ENCODE measurements at places on chromosomes 3 and 15.
A peak's percentile ranks its signal among the peaks of the same experiment; 100 is the strongest.

GRCh38 chr3:15797642-15798303 lies at the start of gene ANKRD28:
ANKRD28 (minus strand) TSS chr3:15797979; CDS start chr3:15796521, 1,458 bp downstream.
- peak; percentile 69 for DNase-seq

DNA sequence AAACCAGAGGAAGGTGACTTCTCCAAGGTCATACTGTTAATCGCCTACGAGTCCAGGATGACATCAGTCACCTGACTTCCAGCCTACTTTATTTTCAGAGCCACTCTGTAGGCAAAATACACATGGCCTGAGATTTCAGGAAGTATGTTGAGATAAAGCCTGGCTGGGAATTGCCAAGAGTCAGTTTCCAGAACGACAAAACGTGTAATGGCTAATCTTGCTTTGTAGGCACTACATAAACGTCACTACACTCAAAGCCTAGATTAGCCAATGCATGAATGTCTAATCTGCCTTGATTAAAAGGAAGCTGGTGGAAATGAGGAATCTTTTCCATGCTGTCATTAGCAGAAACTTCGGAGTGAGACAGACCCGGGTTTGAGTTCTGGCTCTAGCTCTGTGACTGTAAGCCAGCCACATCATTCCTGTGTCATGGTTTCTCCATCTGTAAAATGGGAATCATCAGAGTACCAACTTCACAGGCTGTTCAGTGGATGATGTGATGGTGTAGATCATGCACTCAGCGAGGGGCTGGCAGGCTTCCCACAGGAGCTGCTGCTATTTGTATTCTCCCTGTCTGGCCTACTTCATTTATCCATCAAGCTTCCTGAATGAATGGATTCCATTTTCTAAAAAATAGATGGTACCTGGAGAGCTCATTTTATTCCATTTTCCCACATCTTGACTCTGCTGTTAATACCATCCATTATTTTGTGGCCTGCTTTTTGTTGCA lies 241.9 kb downstream of the XXYLT1 start:
- no peak for DNase-seq

- DNase-seq = no peak
Observed at GRCh38 chr3:150412561-150413231, 4.6 kb downstream of the TSC22D2 start.

- DNase-seq = no peak
Observed at GRCh38 chr3:49702672-49703071, 13.3 kb downstream of the RNF123 start.

DNA sequence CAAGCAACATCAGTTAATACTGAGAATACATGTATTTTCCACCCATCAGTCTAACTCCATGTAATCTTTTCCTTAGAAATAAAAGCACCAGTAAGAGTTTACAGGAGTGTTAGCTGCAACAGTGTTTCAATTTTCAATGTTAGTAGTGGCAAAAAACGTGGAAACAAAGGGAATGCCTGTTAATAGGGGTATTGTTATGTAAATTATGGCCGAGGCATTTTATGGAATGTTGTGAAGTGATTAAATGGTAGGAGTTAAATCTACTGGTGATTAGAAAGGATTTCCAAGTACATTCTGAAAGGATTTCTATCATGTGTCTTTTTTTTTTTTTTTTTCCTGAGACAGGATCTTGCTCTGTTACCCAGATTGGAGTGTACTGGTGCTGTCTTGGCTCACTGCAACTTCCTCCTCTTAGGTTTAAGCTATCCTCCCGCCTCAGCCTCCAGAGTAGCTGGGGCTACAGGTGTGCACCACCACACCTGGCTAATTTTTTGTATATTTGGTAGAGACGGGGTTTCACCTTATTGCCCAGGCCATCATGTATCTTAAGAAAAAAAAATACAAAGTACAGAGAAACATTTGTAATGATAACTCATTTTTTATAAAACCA lies 6.6 kb downstream of the ATP6V1A start:
- no peak for DNase-seq

DNA sequence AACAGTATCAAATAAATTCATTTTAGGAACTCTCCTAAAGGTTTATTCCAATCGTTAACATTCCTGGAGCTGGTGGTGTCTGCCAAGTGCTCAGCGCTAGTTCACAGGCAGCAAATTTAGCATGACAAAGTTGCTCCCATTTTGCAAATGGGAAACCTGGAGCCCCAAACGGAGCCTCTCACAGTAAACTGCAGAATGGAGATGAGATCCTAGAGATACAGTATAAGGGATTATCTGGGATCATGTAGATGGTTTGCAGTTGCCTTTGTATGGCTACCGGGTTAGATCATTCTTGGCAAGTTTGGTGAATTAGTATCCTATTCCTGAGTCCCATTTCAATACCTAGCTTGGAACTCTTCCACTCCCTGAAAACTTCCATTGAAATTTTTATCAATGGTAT lies 173.7 kb downstream of the CDIN1 start:
- DNase-seq = no peak

DNA sequence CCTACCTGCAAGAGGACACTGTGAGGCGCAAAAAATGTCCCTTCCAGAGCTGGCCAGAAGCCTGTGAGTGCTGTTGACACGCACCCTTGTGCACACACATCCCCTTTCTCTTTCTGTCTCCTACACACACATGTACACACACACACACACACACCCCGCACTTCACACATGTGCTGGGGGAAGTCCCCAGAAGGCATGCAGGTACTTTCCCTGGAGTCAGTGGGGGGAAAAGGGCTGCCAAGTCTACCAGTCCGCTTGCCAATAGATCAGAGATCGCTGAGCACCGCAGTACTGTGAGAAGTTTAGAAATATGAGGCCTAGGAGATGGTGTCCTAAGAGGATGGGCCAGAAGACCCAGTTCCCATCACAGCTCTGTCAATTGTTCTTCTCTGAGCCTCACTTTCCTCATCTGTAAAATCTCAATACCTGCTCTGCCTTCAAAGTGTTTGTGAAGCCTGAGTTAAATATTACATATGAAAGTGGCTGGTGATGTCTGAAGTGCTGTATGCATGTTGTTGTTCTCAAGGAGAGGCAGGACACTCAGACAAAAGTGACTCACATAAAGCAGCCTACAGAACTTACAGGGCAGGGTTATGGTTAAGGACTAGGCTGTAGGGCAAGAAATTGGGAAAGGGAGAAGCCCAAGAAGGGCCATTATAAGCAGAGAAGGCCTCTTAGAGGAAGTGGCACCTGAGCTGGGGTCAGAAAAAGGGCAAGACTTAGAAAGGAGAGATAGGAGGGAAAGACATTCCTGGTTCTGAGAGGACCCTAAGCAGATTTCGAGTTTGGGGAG lies 6.8 kb downstream of the IL17RE start:
- DNase-seq = no peak

DNA sequence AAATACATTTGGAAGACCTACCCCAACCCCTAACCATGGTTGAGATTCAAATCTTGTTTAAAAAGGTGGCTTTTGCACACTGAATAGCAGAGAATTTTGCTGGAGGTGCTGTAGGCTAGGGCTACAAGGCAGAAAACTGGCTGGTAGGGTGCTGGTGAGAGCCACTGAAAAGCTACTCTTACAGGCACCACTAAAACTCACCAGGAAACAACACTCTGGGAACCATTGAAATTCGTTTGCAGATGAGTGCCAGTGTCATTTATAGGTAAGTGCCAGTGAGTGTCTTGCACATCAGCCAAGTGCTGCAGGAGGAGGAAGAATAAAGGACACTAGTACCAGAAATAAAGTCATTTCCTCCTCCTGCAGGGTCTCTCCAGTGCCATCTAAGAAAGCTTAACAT lies 610.2 kb downstream of the ZNF385D start:
- no peak for DNase-seq

- no peak for DNase-seq
Observed at GRCh38 chr3:39468108-39468436, 592 bp downstream of the MOBP start.

- DNase-seq = no peak
Observed at GRCh38 chr3:188534633-188535032, 380.7 kb downstream of the LPP start.

GRCh38 chr3:181326637-181327223 lies 337.2 kb upstream of the DNAJC19 start:
- peak; percentile 51 for DNase-seq

DNA sequence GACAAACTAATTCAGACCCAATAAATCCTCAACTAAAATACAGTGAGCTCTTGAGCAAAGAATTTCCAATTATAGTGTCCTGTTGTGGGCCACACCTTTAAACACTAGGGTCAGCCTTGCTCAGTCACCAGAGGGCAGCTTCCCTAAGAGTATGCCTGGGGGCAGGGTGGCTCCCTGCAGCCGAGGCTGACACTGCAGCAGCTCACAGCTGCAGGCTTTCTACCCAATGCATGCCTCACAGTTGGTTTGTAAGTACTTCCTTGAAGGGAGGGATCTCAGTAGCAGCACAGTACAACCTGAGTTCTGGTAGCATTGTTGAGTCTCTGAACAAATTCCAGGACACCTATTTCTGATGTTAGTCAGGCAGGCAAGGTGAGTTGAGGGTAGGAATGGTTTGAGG lies 335.6 kb downstream of the TUSC7 start:
- DNase-seq = peak; percentile 2

GRCh38 chr3:1439395-1439794 lies 346.6 kb downstream of the CNTN6 start:
- DNase-seq = no peak

- DNase-seq = no peak
Observed at GRCh38 chr3:140170612-140171011, 235.6 kb downstream of the CLSTN2 start.

GRCh38 chr3:62892951-62893350 lies 17.7 kb upstream of the CADPS start:
- no peak for DNase-seq

DNA sequence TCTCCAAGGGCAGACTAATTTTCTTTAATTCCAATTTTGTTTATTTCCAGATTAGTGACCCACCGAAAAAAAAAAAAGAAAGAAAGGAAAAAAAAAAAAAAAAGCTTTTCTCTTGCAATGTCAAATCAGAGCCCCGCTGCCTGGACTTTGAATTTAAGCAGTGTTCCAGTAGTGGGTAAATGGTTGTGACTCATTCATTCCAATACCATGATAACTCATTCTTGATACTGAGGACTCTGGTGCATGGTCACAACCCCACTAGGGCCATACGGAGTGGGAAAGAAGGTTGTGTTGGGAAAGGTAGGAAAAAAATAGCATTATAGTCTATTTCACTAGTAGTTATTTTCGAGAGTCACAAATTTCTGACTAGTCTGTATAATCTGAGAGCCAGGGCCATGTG lies 59.1 kb upstream of the COL8A1 start:
- no peak for DNase-seq

DNA sequence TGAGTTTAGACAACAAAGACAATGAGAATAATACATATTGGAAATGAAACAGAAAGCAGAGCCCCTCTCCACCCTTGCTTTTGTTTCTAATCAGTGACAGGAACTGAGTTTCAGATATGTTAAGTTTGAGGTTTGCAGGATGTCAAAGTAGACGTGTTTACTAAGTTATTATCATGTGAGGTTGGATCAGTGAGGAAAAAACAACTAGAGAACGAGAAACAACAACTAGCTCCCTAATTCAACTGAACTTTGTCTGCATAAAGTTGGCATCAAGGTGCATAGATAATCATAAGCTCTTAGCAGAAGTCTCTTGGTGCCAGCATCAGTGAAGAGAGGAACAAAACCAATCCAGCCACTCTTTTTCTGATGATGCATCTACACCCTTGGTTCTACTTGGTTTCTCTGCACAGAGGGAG lies 491.1 kb upstream of the NR2F2 start:
- no peak for DNase-seq

DNA sequence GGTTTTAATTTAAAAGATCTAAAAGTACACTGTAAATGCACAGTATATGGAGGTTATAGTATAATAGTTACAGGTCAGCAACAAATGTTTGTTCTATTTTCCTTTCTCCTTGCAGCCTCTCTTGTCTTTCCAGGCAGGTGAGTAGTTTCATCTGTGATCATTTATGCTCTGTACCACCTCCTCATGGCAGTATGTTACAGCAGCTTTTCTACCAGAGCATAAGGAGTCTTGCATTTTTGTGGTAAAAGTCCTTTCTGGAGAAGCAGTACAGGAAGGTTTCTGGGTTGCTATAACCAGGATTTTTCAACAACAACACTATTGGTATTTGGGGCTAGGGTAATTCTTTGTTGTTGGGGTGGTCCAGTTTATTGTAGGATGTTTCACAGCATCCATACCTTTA lies 59.5 kb downstream of the ZNF609 start:
- no peak for DNase-seq

DNA sequence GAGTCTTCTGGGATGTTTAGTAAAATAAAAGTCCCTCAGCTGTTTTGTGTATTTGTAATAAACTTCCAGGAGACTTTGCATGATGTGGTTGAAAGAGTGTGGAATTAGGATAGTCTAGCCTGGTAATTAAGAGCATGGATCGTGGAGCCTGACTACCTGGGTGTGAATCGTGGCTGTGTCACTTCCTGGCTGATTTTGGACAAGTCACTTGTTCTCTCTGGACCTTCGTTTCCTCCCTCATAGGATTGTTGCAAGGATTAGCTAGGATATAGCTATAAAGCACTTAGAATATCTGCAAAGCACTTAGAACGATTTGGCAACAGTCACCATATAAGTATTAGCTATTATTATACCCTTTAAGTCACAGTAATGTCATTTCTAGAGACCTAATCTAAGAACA lies 40.2 kb downstream of the SLMAP start:
- no peak for DNase-seq

- peak; percentile 42 for DNase-seq
Observed at GRCh38 chr15:58771621-58772250, 634 bp downstream of the MINDY2 start.

DNA sequence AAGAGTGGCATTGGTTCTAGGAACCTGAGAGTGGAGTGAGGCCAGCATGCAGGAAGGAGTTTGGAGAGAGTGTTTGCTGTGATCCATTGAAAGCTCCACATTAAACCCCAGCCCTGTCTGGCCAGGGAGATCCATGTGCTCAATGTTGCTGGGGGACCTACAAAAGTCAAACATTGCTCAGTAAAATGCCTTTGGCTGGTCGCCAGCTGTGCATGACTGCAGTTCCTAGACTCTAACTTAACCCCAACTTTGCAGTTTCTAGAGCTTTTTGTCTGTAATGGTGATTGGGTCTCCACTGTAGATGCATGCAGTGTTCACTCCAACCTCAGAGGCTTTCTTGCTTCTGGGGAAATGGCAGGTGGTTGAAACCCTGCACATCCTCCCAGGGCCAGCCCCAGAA lies 99.7 kb upstream of the ABHD17C start:
- DNase-seq = no peak

- DNase-seq = no peak
Observed at GRCh38 chr3:40458473-40458872, 1.3 kb downstream of the RPL14 start.
